ENCODE measurements at places on chromosomes 1 and 21.
A peak's percentile ranks its signal among the peaks of the same experiment; 100 is the strongest.

DNA sequence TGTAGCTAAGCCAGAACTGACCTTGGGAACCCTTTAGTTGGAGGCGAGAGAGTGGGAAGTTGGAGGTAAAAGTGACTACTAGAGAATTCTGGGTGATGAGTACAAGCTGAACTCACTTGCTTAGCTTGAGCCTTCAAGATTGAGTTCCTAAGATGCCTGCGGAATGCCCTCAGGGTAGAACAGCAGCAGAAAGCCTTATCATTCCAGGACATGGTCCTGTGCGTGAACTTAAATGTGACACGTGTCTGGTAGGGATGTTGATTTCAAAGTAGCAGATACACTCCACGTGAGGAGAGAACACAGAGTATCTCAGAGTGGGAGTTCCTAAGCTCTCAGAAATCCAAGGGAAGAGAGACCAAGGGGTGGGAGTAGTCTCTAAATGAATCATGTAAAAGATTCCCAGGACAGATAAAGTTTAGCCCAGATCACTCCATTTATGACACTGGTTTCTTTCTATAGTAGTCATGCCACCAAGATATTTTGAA, 60.1 kb downstream of the KCNK1 start:
- DNase-seq, result no peak

DNA sequence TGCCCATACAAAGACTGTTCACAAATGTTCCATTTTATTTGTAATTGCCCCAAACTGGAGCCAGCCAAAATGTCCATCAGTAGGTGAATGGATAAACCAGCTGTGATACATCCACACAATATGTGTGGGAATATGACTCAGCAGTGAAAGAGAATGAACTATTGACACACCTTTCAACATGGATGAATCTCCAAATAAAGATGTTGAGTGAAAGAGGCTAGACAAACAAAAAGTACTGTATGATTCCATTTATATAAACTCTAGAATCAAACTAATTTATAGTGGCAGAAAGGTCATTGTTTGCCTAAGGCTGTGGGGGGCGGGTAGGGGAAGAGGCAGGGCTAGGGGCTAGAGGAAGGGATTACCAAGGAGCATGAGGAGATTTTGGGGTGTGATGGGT, 4.5 kb downstream of the DHCR24 start:
- no peak for DNase-seq

- no peak for DNase-seq
Observed at GRCh38 chr1:244713332-244713731, 60.4 kb downstream of the DESI2 start.

DNA sequence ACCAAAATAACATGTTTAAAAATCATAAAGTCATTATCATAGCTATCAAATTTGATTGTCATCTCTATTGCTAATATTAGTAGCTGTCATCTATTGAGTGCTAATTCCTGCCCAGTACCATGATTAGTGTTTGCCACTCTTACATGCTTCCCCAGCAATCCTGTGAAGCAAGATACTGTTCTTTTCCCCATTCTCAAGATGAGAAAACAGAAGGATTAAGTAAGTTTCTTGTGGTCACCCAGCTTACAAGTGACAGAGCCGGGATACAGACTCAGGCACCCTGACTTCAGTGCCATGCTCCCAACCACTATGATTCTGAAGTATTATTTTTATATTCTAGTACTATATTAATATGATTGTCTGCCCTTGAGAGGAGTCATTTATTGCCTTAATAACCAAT, 36.5 kb downstream of the LRRC8C start:
- no peak for DNase-seq

GRCh38 chr1:246269466-246269865, 237.6 kb downstream of the SMYD3 start:
- no peak for DNase-seq

DNA sequence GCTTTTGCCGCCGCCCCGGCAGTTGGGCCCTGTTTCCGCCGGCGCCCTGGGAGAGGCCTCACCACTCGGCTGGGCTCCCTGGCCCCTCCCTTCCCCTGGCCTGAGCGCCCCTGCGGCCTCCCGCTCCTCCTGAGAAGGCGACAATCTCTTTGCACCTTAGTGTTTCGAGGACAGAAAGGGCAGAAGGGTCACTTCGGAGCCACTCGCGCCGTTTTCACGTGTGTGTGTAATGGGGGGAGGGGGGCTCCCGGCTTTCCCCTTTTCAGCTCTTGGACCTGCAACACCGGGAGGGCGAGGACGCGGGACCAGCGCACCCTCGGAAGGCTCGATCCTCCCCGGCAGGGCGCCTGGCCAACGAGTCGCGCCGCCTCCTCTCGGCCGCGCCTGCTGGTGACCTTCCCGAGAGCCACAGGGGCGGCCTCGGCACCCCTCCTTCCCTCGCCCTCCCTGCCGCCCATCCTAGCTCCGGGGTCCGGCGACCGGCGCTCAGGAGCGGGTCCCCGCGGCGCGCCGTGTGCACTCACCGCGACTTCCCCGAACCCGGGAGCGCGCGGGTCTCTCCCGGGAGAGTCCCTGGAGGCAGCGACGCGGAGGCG, 432 bp upstream of the SIM2 start:
- DNase-seq, result no peak

DNA sequence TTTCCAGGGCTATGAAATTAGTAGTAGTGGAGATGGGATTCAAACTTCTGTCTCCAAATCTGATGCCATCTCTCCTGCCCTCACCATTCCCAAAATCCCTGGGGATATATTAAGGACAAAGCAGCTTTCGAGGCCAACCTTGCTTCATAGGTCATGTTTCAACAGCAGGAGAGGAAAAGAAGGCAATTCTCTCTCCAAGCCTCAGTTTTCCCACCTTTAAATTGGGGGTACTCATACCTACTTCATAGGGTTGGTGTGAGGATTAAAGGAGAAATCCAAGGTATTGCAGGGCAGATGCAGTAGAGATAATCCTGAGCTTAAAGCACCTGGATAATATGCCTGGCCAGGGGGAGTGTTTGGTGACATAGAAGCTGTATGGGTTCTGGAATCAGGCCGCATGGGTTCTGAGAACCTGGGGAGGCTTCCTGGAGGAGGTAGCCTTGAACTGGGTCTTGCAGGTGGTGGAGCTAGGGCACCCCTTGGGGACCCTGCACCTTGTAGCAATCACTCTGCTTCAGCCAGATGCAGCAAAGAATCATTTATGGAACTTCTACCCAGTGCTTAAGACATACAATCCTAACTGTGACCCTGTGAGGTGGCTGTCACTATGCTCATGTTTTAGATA, 10.7 kb upstream of the IFFO2 start:
- DNase-seq, result no peak

DNA sequence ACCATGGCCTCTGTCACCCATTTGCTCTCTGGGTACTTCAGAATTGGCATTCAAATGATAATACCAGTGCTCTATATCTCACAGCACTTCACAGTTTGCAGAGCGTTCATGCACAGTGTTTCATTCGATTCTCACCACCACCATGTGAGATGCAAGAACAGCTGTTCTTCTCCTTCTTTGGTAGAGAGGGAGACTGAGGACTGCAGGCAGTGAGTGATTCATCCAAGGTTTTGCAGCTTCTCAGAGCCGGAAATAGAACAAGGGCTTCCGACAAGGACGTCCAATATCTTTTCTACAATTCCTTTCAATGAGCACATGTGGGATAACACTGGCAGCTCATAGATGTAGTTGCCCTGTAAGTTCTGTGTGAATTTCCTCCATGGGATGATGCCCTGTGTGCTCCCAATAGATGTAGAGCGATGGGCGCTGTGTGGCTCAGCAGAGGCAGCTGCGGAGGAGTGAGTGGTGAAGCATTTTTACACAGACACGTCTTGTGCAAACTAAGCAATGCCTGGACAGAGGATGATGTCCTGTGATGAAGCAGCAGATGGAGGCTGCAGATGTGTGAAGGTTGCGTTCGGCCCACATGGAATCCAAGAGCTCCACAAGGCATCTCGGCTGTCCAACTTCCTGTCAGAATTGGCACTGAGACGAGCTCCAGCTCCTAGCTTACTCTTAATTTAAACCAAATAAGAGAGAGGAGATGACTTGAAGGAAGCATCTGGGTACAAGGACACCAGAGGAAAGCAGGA, 24.9 kb downstream of the MT1HL1 start:
- no peak for DNase-seq

DNA sequence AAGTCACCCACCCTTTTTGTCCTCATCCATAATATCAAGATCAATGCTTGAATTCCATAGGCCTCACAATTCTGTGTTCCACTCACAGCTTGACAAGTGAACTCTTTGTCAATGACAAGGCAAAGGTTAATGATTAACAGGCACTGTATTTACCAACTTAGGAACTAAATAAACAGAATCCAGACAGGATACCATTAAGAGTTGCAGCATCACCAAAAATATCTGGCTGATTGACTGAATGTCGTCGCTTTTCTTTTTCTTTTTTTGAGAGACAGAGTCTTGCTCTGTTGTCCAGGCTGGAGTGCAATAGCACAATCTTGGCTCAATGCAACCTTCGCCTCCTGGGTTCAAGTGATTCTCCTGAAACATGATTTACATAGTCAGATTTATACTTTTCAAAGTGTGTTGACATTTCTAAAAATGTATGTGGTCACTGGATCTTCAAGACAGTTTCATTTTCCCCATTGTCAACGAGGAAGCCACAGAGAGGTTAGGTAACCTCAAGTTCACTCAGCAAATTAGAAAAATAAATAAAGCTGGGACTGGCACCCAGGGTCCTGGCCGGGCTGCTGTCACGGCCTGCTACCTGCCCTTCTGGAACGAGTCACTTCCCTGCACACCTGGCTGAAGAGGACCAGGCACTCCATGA, 81.0 kb downstream of the PDE9A start:
- DNase-seq, result no peak

DNA sequence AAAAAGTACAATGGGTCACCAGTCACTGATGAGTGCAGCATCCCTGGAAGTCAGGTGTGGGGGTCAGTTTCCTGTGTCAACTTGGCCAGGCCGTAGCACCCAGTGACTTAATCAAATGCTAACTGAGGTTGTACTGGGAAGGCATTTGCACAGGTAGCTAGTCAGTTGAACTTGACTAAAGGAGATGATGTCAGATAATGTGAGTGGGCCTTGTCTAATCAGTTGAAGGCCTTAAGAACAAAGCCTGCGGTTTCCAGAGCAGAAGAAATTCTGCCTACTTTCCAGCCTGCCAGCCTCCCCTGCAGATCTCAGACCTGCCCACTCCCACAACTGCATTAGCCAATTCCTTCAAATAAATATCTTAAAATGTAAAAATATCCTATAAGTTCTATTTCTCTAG, 57.1 kb downstream of the ERG start:
- no peak for DNase-seq

- no peak for DNase-seq
Observed at GRCh38 chr1:212129781-212130180, 94.2 kb downstream of the DTL start.

DNA sequence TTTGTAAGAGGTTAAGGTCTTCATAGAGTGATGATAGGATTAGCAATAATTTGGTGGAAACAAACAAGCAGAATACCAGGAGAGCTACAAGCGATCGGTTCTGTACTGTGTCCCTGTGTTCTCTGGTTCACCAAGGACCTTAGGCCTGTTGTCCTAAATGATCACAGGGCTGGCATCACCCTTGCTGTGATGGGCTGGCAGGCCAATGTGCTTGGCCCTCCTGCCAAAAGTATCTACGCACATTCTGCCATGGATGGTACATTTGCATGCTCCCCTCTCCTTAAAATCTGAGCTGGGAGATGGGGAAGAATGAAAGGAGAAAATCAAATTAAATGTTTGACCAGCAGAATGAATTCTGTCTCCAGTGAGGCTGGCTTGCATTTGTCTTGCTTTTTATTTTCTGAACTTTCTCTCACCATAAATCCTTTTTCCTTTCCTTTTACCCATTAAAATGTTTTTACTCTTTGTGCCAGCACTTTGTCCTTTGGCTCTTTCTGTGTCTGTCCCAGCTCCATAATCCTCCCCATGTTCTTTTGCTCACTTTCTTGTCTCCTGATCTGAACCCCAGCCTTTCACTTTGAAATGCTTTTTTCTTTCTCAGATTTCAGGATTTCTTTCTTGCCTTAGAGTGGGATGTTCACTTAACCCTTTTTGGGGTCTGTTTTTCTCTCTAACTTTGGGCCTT, 51.7 kb downstream of the PBX1 start:
- DNase-seq, result no peak

GRCh38 chr1:58451560-58452191, 94.8 kb downstream of the OMA1 start:
- DNase-seq, result no peak

- peak; percentile 83 for DNase-seq
Observed at GRCh38 chr1:218488986-218489385, 143.8 kb downstream of the TGFB2 start.

GRCh38 chr1:24911651-24912155, 18.4 kb downstream of the RUNX3 start:
- no peak for DNase-seq

DNA sequence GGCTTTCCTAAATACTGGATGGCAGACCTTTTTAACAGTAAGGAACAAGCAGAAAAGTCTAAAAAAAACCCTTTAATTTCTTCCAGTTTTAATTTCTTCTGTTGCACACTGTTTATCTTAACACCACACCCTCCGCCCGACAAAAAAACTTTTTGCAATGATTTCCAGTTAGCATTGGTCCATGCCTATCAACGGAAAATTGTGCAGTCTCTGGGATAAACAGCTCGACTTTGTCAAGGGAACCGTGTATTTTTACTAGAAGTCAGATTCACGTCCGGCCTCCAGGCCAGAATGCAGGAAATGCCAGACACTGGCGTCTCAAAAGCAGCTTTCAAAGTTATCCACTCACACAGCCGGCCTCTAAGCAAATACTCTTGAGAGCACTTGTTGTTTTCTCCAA, 378 bp upstream of the NUP210L start:
- no peak for DNase-seq

DNA sequence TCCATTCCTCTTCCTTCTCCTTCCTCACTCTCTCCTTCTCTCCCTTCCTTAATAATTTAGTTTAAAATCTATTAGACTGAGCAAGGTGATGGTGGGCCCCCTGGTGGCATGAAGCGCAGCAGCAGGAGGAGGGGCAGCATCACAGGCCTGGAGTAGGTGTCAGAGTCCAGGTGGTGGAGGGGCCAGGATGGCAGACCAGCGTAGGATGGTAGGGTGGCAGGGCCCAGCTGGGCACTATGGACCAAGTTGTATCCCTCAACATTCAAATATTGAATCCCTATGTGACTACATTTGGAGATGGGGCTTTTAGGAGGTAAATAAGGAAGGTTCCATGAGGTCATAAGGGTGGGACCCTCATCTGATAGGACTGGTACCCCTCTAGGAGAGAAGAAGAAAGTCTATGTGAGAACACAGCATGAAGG, 61.0 kb downstream of the WDR4 start:
- no peak for DNase-seq

- no peak for DNase-seq
Observed at GRCh38 chr1:46735708-46736324, 16.9 kb upstream of the EFCAB14 start.

GRCh38 chr1:104854529-104854928, 1104.8 kb downstream of the AMY1C start:
- DNase-seq, result no peak

DNA sequence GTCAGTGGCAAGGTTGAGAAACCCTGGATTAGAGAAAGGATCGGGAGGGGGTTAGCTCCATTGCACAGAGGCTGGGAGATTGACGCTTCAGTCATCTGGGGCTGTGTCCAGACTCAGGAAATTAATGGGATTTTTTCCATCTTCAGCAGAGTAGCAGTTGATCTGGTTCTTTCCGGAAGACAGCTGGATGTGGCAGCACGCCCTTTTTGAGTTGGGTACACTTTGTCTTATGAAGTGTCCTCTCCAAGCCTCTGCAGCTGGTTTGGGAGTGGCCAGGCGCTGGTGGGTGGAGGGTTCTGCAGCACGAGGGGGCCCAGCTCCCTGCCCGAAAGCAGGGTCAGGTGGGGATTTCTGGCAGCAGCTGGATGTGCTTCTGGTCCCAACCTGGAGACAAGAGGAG, 95.1 kb downstream of the TAS1R2 start:
- DNase-seq, result no peak
